Effector CD4-positive, alpha-beta T cell (primary cell): ENCODE measurements at places on chromosomes 5 and 9.

- DNase-seq = no peak
These were observed 295.6 kb upstream of the MEF2C start for GRCh38 chr5:89178541-89178940.

GRCh38 chr9:121283080-121283398 is 15.1 kb downstream of the GSN start:
- DNase-seq = no peak

DNA sequence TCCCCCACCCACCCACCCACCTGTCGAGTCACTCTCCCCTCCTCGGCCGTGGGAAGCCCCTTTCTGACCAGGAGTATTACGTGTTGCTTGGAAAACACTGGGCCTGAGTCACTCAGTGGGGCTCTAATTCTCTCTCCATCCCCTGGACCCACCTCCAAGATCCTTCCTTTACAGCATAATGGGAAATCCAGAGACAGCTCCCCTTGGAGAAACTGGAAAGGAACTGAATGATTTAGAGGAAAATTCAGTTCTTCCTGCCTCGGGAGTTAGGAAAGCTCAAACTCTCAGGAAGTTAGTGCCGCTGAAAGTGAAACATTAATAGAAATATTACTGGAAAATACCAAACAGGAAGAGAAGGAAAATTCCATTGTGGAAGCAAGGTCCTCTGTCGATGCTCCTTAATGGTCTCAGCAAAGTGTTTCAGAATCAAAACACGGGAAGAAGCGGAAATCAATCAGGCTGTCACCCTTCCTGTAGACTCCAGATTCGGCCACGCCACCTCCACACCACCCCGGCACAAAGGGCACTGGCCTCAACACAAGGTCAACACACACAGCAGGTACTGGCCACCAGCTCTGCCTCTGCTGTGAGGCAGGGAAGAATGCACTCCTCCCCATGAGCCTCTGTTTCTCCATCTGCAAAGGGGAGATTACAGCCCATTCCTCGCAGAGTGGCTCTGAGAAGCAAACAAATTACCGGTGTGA is 9.6 kb downstream of the SHB start:
- DNase-seq = no peak

DNA sequence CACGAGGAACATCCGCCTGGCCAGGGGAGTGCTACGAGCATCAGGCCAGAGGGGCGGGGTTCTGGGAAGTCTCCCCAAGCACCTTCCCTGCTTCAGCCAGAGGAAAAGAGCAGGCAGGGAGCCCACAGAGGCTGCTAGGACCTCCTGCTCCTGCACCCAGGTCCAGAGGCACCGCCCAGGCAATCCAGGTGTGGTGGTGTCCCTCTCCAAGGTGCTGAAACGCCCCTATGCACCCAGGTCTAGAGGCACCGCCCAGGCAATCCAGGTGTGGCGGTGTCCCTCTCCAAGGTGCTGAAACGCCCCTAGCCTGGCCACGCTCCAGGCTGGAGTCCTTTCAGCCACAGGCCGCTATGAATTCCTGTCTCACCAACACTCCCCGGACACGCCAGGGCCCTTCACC is 10.7 kb upstream of the UBAC1 start:
- DNase-seq = peak; percentile 27

DNA sequence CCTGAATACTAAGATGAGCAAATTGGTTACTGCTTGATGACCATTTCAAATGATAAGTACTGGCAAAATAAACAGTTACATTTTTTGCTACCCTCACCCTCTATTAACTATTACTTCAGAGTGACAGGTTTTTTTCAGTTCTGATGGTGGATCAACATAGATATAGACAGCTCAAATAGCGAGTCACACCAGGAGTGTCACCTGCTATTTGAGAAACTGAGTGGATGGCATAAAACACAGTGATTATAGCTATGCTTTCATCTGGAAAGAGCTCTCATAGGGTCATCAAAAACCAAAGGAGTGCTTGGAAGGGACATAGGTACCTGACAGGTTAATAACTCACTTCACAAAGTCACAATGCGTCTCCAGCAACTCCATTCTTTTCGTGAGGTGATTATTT is 244.5 kb upstream of the C9orf72 start:
- DNase-seq = no peak

GRCh38 chr9:89797937-89798455 is 193.2 kb downstream of the GADD45G start:
- DNase-seq = no peak

DNA sequence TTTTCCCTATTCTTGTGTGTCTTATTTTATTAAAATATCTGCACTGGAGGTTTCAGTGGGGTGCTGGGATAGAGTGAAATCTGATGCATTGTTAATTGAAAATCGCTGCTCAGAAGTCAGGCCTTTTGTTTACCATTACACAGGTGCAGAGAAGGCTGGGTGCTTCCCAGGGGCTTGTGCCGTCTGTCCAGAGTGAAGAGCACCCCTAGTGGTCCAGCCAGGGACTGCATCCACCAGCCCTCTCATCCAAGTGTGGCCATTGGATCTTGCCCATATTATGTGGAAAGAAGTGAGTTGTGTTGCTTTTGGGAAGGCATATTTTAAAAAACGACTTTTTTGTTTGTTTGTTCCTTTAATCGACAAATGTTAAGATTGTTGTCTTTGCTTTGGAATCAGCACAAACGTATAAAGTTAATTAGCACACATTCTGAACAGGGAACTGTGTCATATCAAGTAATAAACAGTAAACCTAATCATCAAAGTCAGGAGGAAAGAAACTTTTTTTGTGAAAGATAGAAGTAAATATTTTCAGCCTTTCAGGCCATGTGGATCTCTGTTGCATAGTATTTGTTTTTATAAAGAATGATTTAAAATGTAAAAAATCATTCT is 315.6 kb downstream of the MTRR start:
- peak; percentile 7 for DNase-seq

- no peak for DNase-seq
These were observed 38.8 kb upstream of the LIFR start for GRCh38 chr5:38595132-38595745.

GRCh38 chr5:2899311-2899710 is 147.8 kb upstream of the IRX2 start:
- DNase-seq = no peak

GRCh38 chr5:17801595-17801994 is 167.3 kb downstream of the TAF11L14 start:
- DNase-seq = no peak

- no peak for DNase-seq
These were observed 9.1 kb downstream of the PIK3R1 start for GRCh38 chr5:68224509-68225187.

DNA sequence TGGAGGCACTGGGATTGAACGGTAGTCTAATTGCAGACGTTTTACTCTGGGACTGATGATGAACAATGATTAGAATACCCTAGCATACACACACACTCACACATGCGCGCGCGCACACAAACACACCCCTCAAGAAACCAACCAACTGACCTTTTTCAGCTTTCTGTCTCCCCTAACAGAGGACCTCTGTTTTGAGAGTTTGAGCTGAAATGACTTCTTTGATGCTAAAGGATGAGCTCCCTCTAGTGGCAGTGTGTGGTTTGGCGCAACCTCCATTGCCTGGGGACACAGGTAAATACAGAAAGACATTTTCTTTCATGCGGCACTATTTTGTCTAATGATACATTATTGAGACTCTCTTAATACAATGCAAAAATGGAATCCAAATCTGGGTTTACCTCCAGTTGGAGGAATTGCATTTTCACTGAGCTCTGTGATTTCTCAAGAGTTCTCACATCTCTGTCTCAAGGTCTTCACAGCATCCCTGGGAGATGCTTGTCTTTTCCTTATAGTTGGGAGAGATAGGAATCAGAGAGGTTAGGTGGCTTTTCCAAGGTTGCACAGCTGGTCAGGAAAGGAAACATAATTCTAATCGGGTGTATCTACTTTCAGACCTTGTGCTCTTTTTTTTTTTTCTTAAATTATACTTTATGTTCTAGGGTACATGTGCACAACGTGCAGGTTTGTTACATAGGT is 187.5 kb downstream of the TMEM38B start:
- peak; percentile 27 for DNase-seq
